ENCODE measurements at places on chromosomes 7 and 10.

DNA sequence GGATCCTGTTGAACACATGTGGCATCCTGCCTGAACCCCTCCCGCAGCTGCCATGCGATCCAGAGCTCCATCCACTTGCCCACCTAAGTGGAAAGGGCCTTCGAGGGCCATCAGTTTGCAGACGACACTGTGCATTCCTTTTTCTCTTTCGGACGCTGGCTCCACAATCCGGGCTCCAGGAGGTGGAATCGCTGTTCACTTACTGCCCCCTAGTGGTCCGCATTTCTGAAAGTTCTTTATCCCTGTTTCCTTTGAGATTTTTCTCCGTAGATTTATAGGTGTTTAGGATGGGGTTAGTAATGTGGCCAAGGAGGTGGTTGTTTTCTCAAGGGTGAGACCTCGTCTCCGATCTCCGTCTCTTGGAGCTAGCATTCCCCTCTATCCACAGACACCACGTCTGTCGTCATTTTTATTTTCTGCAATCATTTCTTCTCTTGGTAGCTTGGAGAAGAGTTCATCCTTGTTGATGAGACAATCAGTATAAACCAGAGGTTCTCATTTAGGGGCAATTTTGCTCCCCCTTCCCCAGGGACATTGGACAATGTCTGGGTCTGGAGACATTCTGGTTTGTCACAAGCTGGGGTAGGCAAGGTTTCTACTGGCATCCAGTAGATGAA, 204.6 kb downstream of the ARHGAP21 start:
- peak; percentile 50 for DNase-seq

GRCh38 chr7:94998266-94999068, 91.1 kb downstream of the PPP1R9A start:
- no peak for DNase-seq

GRCh38 chr10:87030912-87031635, 11.0 kb downstream of the FAM25A start:
- no peak for DNase-seq

GRCh38 chr10:77873536-77874380, 52.8 kb downstream of the DLG5 start:
- DNase-seq = peak; percentile 17

DNA sequence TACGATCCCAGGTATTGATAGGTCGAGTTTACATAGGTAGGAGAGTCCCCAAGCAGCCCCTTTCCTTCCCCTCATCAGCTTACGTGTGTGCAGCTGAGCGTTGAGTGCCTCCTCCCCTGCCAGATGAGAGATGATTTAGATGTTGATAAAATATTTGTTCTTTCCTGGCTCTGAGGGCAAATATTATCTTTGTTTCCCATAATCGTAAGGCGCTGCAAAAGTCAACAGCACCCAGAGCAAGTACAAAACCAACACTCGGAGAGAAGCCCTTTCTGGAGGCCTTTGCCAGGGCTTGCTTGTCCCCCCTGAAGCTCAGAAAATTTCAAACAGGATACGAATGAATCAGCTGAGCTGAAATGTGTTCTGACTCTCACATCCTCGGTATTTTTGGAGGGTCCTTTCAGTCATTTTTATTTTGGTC, 683.2 kb downstream of the LRMDA start:
- DNase-seq = no peak

- DNase-seq = no peak
Observed at GRCh38 chr10:95305606-95306317, 15.0 kb upstream of the PDLIM1 start.

- no peak for DNase-seq
Observed at GRCh38 chr10:70317272-70317942, 33.6 kb upstream of the NPFFR1 start.

GRCh38 chr10:1208366-1209311, 152.5 kb downstream of the WDR37 start:
- DNase-seq = no peak

DNA sequence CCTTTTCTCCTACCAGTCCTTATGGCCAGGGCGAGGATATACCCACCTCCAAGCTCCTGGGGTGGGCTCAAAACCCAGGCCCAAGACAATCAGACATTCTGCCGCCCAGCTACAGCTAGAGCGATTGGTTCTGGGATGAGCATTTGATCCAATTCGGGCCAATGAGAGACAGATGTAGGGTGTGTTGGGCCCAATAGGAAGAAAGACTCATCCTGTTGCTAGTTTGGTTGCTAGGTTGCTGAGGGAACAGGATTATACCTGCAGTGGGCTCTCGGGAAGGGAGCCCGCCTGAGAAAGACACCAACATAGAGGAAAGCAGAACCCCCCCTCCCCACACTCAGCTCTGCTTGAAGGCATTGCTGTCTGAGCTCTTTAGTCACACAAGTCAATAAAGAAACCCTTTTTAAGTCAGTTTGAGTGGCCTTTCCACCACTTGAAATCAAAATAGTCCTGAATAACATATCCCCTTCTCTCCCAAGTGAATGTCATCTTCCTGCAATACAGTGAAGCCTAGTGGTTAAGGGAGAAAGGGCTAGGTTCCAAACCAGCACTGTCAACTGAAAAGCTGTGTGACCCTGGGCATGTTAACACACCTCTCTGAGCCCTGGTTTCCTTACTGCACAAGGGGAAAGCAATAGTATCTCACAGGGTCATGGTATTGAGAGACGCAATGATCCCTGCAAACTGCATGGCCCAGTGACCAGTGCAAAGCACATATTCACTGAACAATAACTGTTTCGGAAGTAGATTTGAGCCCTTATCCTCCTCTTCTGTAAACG, 21.8 kb downstream of the ITPRIP start:
- DNase-seq = no peak

GRCh38 chr10:110865186-110865808, 6.4 kb upstream of the PDCD4 start:
- peak; percentile 77 for DNase-seq

DNA sequence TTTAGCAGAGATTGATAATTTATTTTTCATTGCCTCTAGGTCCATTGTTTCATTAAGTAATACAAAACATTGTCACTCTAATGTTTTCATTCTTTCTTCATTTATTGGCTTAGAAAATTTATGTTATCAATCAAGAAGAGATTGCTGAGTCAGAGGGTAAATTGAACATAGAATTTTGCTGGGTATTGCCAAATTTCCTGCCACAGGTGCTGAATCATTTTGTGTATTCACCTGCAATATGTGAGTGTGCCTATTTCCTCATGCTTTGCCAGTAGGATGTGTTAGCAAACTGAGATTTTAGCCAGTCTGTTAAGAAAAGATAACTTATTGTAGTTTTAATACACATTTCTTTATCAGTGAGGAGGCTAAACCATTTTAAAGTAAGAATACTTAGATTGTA, 38.0 kb downstream of the MARCHF5 start:
- no peak for DNase-seq

DNA sequence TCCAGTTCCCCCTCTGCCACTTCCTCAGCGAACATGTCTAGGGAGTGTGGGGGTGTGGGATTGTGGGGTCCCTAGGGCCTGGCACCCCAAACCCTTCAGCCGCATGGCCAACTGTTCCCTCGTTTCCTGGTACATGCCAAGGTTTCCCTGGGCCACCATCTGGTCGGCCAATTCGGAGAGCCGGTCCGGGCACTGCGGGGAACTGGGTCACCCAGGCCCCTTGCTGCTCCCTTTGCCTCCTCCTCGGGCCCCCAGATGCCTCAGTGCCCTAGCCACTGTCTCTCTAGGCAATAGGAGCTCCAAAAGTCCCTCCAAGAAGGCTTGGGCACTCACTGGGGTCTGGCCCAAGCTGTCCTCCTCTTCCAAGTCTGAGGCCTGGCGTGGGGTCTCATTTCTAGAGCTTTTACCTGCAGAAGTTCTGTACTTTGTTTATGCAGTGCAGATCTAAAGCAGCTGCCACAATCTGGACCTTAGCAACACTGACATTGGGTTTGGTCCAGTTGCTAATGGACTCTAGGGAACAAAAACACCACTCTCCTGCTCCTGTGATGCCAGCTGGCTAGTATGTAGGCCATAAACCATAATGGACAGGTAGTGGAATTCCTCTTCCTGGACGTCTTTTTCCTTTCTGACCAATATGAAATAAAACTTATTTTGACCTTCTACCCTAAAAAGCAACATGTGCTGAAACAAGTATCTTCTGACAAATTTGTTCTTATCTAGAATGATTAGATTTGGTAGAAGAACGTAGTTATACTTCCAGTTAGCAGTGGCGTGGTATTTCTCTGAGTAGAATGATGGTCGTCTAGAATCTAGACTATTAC, 172.9 kb downstream of the LRRC4 start:
- no peak for DNase-seq

GRCh38 chr10:74975758-74976157, 135.7 kb upstream of the SAMD8 start:
- DNase-seq = no peak

GRCh38 chr7:148625342-148625741, 34.8 kb downstream of the C7orf33 start:
- no peak for DNase-seq

DNA sequence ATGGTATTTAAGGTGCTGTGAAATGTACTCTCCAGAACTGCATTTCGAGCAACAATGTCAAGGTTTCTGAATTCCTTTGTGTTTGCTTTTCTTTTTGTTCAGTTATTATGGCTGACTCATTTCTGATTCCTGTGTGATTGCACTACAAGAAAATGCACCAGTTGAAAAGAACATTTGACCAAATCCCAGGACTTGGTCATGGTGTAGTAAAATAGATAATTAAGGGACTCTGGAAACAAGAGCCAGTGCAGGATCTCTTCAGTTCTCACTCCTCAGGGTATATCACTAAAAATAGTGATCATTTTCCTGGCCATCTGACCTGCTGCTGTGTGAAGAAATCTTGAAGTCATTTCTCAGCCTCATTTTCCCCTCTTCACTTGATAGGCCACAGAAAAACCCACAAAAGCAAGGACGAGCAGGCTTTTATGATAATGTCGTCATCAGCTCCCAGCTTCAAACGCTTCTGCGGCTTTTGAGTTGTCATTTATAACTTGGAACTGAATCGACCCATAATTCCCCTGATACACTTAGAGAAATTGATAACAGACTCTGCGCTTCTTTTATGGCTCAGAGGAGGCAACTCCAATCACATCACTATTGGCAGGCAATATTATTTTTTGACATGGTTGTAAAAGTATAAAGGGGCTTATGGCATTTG, 274.7 kb downstream of the HDAC9 start:
- DNase-seq = peak; percentile 40

- no peak for DNase-seq
Observed at GRCh38 chr7:141731476-141732149, 6.5 kb upstream of the SSBP1 start.

DNA sequence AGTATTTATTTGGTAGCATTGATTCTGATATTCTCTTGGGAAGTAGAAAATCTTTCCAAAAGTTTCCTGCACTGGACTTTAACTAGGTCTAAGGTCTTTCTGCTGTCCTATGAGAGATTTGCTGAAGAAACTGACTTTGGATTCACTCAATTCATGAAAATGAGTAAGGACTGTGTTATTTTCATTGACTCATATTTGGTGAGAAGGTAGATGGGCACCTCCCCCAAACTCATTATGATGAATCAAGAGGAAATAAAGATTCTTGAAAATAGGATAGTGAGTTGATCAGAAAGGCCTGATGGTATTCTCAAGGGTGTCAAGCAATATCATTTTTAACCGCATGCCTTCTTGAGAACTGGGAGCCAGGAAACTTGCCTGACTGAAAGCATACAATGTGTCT, 110.3 kb downstream of the RNF133 start:
- DNase-seq = no peak

DNA sequence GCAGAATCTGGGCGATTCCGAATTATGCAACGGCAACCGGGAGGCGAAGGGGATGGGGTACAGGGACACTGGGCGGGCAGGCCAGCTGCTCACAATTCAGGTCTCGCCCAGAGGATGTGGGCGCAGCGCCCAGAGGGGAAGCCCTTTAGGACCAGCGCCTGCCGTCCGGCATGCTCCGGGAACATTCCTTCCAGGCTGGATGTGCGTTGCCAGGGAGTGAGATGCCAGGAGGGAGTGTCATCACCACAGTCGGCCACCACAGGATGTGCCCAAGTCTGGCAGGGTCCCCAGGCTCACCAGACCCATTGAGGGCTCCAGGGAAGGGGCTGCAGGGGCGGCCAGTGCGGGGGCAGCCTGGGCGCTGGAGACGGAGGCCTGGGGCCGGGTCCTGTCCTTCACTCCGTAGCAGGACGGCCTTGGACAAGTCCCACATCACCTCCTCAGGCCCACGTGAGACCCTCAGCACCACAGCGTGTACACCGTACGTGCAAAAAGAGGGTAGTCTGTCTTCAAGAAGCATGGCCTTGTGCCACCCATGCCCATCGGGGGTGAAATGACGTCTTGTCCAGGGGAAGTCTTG, 63.9 kb downstream of the FOXL3 start:
- no peak for DNase-seq

GRCh38 chr7:86733783-86734182, 90.1 kb downstream of the GRM3 start:
- no peak for DNase-seq

DNA sequence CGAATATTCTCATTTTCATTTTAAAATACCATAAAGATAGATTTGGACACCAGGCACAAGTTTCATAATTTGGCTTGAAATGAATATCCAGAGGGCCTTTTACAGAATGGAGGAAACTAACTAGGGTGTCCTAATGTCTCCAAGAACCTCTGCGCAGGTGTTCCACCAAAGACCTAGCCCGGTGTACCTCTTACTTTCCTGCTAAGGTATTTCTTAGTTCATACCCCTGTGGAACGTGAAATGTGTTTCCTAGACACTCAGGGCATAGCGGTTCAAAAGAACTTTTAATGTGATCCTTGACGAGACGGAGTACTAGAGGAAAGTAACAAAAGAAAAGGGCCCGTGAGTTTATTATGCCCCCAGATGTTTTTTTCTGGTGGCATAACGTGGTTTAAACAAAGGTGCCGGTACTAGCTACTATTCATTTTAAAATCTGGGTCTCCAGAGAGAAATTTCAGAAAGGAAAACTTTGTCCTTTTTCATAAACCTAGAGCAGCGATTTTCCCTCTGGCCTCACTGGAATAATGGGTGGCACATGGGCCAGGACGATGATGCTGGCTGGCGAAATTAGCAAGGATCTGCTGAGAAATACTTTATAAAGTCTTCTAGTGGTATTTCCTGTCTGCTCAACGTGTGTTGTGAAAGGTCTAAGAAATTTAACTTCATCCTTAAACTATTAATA, 1.4 kb downstream of the APBB1IP start:
- no peak for DNase-seq

- no peak for DNase-seq
Observed at GRCh38 chr7:135648235-135648634, 14.1 kb upstream of the STMP1 start.

GRCh38 chr7:130149281-130150139, 55.7 kb downstream of the TMEM209 start:
- no peak for DNase-seq

GRCh38 chr10:102661658-102662028, 17.4 kb downstream of the TRIM8 start:
- DNase-seq = no peak

DNA sequence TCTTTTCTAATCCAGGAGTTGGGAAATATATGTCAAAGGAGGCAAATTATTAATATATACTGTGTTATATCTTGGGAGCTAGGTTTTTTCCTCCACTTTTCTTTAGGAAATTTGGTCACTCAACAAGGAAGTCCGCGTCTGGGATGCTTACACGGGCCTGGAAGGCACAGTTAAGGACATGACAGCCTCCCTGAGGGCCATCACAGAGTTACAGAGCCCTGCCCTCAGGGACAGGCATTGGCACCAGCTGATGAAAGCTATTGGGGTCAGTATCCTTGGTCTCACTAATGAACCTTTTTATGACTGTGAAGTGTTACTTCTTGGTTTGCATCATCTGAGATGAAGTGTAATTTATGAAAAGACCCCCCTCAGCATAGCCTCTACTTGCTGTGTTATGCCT, 74.7 kb downstream of the DNAH11 start:
- DNase-seq = no peak

GRCh38 chr10:45599021-45599603, 73.5 kb downstream of the ZFAND4 start:
- no peak for DNase-seq

- peak; percentile 11 for DNase-seq
Observed at GRCh38 chr10:17923728-17924127, 28.0 kb upstream of the SLC39A12 start.
